ENCODE measurements at places on chromosomes 1 and 21.

DNA sequence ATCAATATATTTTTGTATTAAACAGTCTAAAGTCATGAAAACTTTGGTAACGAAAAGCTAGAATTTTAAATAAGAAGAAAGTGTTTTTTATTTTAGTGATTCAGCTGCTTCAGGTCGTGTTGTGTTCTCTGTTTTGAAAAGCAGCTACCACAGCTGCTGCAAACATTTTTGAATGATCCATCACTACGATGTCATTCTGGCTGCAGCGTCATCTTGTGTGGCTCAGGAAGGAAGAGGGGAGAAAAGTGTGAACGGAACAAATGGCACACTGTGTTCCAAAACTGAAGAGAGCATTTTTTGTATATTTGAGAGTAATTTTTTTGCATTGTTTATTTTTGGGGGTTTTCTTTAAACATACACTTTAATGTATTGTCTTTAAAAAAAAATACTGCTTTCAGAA lies 323.0 kb upstream of the ADGRL2 start:
- DNase-seq, result no peak

DNA sequence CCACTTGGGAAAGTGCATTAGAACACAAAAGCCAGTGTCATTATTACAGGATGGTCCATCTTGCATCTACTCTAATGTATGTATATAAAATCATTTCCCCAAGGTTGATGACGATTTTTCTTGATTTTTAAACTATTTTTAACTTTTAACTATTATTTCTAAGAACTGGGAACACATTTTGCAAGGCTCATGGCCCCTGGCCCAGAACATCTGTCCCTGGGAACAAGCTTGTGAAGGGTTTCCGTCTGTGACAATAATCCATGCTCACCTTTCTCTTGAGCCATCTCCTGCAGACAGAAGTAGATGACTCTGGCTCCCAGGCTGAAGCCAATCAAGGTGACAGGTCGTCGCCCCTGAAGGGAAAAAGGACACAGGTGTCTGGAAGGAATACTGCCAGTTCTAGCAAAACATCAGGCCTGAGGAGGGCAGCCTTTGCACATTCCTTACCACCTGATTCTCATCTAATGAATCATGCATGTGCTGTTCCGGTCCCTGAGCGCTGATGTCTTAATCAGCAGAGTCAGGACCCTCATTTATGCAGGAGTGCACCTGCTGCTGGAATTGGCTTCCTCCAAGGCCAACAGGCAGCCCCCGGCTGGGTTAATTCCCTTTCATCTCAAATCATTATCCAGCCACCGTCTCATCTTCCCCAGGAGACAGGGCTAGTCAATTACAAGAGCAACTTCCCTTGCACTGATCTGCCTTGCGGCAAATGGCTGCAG lies 62.5 kb downstream of the TMCO4 start:
- no peak for DNase-seq

- DNase-seq, result no peak
Measured at GRCh38 chr1:229323201-229323600, 19.6 kb downstream of the CCSAP start.

DNA sequence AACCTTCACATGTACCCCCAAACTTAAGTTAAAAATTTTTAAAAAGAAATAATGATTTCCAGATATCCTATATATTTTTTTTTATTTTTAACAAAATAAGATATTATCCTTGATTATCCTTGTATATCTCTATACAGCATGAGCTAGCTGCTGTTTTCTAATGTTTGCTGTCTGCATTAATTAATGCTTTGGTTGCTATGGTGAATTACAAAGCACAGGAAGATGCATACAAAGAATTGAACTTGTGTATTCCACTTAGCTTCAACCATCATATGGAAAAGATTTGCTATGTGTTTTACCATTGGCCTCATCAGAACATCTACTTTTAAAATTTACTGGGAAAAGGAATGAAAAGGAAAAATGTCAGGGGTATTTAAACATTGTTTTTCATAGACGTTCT lies 35.4 kb downstream of the VPS45 start:
- no peak for DNase-seq

DNA sequence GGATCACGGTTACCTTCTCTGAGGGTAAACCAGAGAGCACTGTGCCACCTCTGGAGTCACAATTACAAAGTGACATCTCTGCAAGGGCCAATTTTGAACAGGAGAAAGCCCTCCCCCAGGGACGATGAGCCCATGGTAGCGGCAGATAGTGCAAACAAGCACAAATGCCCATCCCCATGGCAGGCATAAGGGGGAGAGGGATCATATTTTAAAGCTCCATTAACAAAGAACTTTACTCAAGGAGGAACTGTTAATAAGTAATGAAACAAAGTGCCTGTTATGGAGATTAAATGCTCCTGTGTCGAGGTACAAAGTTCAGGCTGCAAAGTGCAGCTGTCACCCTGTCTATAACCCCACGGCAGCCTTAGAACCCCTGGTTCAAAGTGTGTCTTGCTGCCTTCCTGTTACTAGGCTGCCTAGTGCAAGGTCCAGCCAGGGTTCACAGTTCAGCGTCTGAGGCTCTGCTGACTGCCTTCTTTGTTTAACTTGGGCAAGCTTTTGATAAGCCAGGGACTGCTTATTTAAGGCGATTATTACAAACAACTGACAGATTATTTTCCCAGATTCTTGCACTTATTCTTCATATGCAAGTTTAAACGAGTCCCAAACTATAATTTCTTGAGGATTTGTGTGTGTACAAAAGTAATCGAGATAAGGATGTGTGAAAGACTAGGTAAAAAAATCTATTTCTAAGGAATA lies 75.7 kb upstream of the NRIP1 start:
- no peak for DNase-seq

Data from GM18507 (cell line).